Stimulated activated CD4-positive, alpha-beta T cell treated with anti-CD3 and anti-CD28 coated beads, Interleukin-2, amount 100 ng/mL, for 24 hours (primary cell): ENCODE measurements at places on chromosomes 1 and 21.

DNA sequence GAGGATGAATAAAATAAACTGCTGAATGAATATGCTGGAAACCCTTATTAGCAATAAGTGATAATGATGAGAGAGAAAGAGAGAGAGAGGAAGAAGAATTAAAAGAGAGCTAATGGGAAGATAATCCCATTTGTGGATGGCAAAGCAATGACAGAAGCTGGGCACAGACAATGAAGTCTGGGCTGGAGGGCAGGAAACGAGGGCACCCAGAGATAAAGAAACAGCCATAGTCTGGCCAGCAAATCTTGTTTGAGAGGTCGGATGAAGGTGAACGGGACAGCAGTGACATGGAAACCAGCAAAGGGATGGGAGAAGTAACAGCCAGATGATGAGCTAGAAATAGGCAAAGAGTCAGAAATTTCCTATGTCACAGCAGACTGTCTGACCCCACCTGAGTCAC lies 155.9 kb downstream of the ASTN1 start:
- no peak for DNase-seq

GRCh38 chr1:7993593-7994479 lies 32.3 kb downstream of the ERRFI1 start:
- no peak for DNase-seq

GRCh38 chr1:232925421-232926220 lies 24.8 kb upstream of the NTPCR start:
- DNase-seq: no peak

- no peak for DNase-seq
Observed at GRCh38 chr1:9247894-9248293, 13.3 kb downstream of the H6PD start.

- no peak for DNase-seq
Observed at GRCh38 chr1:197181982-197182381, 35.5 kb upstream of the ASPM start.

GRCh38 chr1:59596432-59596831 lies 218.3 kb upstream of the HOOK1 start:
- no peak for DNase-seq

- no peak for DNase-seq
Observed at GRCh38 chr1:244303610-244303969, 148.1 kb downstream of the ADSS2 start.

GRCh38 chr1:108645564-108646184 lies 15.2 kb downstream of the HENMT1 start:
- no peak for DNase-seq

DNA sequence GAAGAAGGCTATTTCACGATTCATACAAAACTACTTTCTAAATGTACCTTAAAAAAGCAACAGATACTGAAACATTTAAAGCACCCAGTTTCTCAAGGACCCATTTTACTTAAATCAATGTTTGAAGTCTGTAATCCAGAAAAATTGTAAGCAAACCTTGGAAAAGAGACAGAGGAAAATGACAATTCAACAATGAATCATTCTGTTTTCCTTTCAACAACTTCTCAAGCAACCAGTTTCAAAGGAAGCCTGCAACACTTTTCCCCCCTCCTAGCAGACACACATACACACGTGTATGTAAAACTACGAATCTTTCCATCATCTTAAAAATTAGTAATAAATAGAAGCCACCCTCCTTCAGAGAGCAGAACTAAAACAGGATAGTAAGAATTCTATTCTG lies 1.2 kb downstream of the RERE start:
- no peak for DNase-seq

- DNase-seq: no peak
Observed at GRCh38 chr1:208047975-208048374, 137.1 kb upstream of the CD34 start.

- no peak for DNase-seq
Observed at GRCh38 chr1:28783363-28783762, 28.6 kb upstream of the OPRD1 start.
